Hair follicular keratinocyte (primary cell): ENCODE measurements at places on chromosomes 2 and 18. TPM values are rescaled to one million over a fixed set of nuclear protein-coding genes. Genes with fewer than 3 reads are reported as not detected.

Gene SCYGR5
- total RNA-seq: not detected in 2 replicates

Gene LRRC30
- total RNA-seq: not detected in 2 replicates

Gene SPEG
- total RNA-seq: 13.8 and 30.5 TPM in 2 replicates

Gene KIF5C
- under 0.01 and 0.38 TPM in 2 replicates for total RNA-seq

Gene CRACDL
- 0.23 and 0.80 TPM in 2 replicates for total RNA-seq

Gene PARD3B
- total RNA-seq: 0.23 and 0.42 TPM in 2 replicates

Gene C2orf66
- total RNA-seq: not detected in 2 replicates

Gene TFCP2L1
- 11.2 and 16.7 TPM in 2 replicates for total RNA-seq

Gene AAK1
- 19.0 and 20.5 TPM in 2 replicates for total RNA-seq

Gene KLHL30
- 0.04 TPM in 1 of 2 replicates, not detected in the other for total RNA-seq

Gene EFEMP1
- total RNA-seq: 215 and 218 TPM in 2 replicates

Gene EIF4E2
- total RNA-seq: 65.3 and 82.2 TPM in 2 replicates

Gene SP100
- 42.9 and 53.1 TPM in 2 replicates for total RNA-seq

Gene SCG2
- total RNA-seq: not detected in 2 replicates

Gene SCYGR4
- total RNA-seq: not detected in 2 replicates

Gene TYW5
- 5.4 and 6.8 TPM in 2 replicates for total RNA-seq

Gene ELOA2
- not detected in 2 replicates for total RNA-seq

Gene SLC4A1AP
- total RNA-seq: 15.6 and 25.1 TPM in 2 replicates

Gene FSHR
- not detected in 2 replicates for total RNA-seq

Gene HOXD8
- total RNA-seq: 1.2 TPM in 1 of 2 replicates, not detected in the other

Gene RNF152
- total RNA-seq: 25.5 and 27.3 TPM in 2 replicates
